Bone marrow (tissue), 2 donors: ENCODE measurements at places on chromosomes 6 and 20.

DNA sequence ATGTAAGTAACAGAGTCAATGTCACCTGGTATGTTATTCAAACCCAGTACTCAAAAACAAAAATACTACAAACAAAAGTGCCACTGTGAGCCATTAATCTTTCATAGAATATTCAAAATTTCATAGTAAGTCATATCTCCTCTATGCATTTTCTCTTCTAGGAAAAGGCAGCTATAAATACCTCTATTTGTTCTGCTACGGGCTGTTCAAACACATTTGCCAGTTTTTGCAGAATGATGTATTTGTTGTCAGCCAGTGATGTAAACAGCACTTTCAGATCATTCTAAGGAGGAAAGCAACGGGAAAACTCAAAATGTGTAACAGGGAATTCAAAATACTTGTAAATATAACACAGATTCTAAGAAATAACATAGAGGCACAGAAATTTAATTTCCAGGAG is 388.2 kb downstream of the SYNE1 start:
- no peak for DNase-seq

DNA sequence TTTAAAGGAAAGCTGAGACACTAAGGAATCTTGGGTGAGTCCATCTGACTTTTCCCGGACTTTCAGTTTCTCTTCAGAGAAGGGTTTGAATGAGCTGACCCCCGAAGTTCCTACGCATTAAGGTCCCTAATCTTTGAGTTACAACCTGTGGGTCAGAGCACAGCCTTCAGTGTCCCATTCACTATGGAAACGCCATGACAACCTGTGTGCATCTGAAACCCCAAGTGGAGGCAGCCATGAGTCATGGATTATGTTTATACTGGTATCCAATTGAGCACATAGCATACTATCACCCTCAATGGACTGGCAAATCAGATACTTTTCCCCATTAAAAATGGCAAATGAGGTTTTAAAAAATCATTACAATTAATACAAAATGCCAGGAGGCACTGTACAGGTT is 11.4 kb downstream of the MYLK4 start:
- DNase-seq: no peak

DNA sequence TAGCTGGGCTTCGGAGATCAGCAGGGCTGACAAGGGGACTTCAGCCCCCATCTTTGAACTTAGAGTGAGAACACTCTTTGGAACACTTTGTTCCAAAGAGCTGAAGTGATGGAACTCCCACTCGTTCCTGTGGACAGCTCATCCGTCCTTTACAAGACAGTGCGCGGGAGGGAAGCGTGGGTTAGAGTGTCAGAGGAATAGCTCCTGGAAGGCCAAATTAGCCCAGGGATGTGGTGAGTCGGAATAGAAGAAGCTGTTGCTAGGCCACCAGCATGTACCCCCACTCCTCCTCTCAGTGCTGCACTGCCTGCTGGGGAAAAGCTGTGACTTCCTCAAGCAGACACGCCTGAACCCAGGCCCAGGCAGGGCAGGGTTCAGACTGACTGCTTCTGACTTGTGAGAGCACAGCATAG is 1.7 kb downstream of the SDCBP2 start:
- no peak for DNase-seq

DNA sequence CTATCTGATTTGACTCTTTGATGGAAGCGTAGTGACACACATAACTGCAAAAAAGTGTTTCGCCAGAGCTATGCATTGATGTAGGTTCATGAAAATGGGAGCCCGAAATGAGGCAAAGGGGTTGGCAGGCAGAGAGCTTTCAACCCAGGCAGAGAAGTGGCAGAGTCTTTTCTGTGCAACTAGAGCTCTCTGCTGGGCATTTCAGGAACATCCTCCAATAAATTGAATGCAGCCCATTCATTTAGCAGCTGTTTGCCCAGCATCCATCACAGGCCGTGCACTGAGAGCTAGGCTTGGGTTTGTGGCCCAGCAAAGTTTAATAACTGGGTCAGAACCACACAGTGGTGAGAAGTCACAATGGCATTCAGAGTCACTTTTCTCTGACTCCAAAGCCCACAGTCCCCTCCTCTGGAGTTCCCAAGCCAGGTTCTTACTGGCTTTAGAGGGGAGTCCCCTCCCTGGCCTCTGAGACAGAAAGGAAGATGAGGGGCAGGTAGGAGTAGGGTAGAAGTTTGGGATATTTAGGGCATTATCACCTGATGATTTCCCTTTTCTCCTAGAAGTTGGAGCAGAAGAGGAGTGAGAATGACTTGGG is 31.8 kb upstream of the ELMO2 start:
- no peak for DNase-seq

GRCh38 chr6:12529364-12530019 is 187.1 kb upstream of the PHACTR1 start:
- no peak for DNase-seq
